A673 (cell line): ENCODE measurements at places on chromosomes 4 and X.

DNA sequence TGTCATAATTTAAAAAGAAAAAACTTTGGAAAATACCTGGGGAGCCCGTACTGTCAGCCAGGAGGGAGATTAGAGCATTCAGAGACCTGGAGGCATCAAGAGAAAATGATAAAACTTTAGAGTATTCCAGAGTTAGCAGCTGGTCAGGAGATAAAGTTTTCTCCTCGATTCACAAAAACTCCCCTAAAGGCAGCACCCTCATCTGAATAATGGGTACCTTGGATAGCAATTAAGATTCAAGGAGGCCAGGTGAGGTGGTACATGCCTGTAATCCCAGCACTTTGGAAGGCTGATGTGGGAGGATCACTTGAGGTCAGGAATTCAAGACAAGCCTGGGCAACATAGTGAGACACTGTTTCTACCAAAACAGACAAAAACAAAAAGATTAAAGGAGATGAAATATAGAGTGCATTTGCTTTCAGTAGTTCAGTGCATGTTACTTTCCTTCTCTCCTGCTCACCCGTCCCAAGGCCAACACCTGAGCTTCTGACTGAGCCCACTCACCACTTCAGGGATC lies 18.6 kb upstream of the RAB40A start:
- no peaks in the 10 kb centered on the region for H3K36me3 ChIP-seq
- H3K4me1 ChIP-seq: no peaks in the 10 kb centered on the region
- H3K27ac ChIP-seq: no peak overlapping the region

GRCh38 chr4:182896421-182896820 lies 20.8 kb downstream of the DCTD start:
- DNase-seq: no peak
- no peak overlapping the region for H3K27ac ChIP-seq
- H3K4me3 ChIP-seq: no peak overlapping the region
- H3K36me3 ChIP-seq: peaks cover 17% of the 10 kb centered on the region

DNA sequence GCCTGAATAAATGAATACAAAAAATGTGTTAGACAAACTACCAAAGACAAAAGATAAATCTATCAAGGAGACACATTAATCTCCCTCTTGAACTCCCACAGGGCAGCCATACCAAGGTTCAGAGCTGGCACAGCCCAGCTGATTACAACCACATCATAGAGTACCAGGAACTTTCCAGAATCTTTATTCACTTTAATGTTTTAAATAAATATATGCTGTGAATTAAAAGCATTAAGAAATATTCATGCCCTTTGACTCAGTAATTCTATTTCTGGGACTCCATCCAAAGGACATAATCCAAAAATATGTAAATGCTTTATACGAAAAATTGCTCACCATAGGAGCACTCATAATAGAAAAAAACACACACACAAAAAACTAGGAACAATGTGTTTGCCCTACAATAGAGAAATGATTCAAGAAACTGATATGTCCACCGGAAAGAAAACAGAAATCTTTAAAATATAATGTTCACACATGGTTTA lies 126.0 kb downstream of the LDB2 start:
- H3K4me1 ChIP-seq: peaks cover 37% of the 10 kb centered on the region
- DNase-seq: peak; percentile 65
- H3K36me3 ChIP-seq: no peaks in the 10 kb centered on the region
- peak overlapping the region; percentile 46 for H3K27ac ChIP-seq

GRCh38 chr4:1029529-1029928 lies 18.1 kb downstream of the FGFRL1 start:
- H3K27ac ChIP-seq: no peak overlapping the region
- H3K27me3 ChIP-seq: no peaks in the 10 kb centered on the region
- no peak overlapping the region for H3K4me3 ChIP-seq
- peaks cover 6% of the 10 kb centered on the region for H3K36me3 ChIP-seq

GRCh38 chrX:153411255-153411987 lies at the start of gene ZFP92:
TSS of gene ZFP92 (plus strand) at chrX:153411472. CDS start at chrX:153418323, 6,851 bp downstream.
- DNase-seq: no peak
- no peaks in the 10 kb centered on the region for H3K4me1 ChIP-seq
- H3K36me3 ChIP-seq: no peaks in the 10 kb centered on the region
- H3K4me3 ChIP-seq: peak within 1 kb of the TSS; percentile 42
- no peak within 1 kb of the TSS for H3K27ac ChIP-seq

- no peaks in the 10 kb centered on the region for H3K36me3 ChIP-seq
- no peaks in the 10 kb centered on the region for H3K27me3 ChIP-seq
- no peaks in the 10 kb centered on the region for H3K4me1 ChIP-seq
- H3K4me3 ChIP-seq: no peak overlapping the region
Observed at GRCh38 chrX:38672646-38673045, 111.3 kb downstream of the TSPAN7 start.

GRCh38 chrX:1535241-1536041 lies 1.5 kb downstream of the P2RY8 start:
- no peak for DNase-seq
- H3K4me1 ChIP-seq: no peaks in the 10 kb centered on the region
- H3K4me3 ChIP-seq: no peak overlapping the region
- no peak overlapping the region for H3K27ac ChIP-seq
- H3K36me3 ChIP-seq: no peaks in the 10 kb centered on the region

DNA sequence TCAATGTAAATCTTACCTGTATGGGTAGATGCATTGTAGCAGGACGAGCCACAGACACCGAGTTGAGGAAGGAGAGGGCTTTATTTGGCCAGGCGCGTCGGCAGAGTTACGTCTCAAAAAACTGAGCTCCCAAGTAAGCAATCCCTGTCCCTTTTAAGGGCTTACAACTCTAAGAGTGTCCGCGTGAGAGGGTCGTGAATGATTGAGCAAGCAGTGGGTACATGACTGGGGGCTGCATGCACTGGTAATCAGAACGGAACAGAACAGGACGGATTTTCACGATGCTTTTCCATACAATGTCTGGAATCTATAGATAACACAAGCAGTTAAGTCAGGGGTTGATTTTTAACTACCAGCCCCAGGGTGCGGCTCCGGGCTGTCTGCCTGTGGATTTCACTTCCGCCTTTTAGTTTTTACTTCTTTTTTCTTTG lies 524.9 kb upstream of the HTR2C start:
- no peaks in the 10 kb centered on the region for H3K27me3 ChIP-seq
- H3K4me3 ChIP-seq: no peak overlapping the region
- H3K4me1 ChIP-seq: no peaks in the 10 kb centered on the region
- no peak for DNase-seq

DNA sequence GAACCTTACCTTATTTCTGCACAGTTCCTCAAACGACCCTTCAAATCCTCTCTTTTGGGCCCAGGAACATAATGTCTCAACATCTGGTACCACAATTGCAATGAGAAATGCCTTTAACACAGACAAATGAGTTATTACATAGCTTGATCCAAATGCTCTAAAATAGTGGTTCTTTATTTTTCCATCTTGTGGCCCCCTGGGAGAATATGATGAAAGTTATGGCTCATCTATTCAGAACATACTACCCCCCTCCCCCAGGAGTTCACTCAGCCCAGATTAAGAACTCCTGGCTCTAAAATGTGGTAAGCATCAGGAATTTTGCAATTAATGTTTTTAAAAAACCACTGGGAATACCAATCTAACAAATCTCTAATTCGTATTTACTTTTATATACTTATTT lies 23.9 kb upstream of the CENPU start:
- DNase-seq: no peak
- H3K4me1 ChIP-seq: no peaks in the 10 kb centered on the region
- no peak overlapping the region for H3K27ac ChIP-seq
- H3K36me3 ChIP-seq: no peaks in the 10 kb centered on the region
- no peak overlapping the region for H3K4me3 ChIP-seq

DNA sequence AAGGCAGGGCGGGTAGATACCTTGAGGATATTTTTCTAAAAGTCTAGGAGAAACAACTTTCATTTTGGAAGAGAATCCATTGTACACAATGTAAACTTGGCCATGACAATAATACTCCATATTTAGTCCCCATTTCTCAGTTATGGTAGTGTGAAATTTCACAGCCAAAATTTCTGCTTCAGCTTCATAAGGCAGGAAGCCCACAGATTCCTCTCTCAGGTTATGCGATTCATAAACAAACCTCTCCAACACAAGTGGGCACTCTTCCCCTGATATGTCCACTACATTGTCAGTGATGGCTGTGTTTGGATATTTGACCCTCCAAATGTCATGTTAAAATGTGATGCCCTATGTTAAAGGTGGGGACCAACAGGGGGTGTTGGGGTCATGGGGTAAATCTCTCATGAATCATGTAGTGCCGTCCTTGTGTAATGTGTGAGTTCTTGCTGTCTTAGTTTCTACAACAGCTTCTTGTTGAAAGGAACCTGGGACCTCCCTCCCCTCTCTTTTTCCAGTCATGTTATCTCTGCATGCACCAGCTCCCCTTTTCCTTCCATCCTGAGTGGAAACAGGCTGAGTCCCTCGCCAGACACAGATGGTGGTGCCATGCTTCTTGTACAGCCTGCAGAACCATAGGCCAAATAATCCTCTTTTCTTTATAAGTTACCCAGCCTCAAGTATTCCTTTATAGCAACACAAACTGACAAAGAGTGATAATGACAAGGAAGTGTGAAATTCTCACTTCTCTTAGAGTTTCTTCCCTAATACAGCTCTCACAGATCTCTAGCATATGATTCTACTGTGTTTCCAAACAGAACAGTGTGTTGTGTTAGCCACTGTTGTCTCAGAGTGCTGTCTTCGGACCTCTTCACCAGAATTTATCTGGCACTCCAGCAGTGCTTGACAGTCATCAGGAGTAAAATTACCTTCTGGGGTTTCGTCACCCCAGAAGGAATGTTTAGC lies 598.4 kb upstream of the GNPDA2 start:
- no peaks in the 10 kb centered on the region for H3K27me3 ChIP-seq
- no peaks in the 10 kb centered on the region for H3K4me1 ChIP-seq
- H3K4me3 ChIP-seq: no peak overlapping the region
- no peak for DNase-seq

DNA sequence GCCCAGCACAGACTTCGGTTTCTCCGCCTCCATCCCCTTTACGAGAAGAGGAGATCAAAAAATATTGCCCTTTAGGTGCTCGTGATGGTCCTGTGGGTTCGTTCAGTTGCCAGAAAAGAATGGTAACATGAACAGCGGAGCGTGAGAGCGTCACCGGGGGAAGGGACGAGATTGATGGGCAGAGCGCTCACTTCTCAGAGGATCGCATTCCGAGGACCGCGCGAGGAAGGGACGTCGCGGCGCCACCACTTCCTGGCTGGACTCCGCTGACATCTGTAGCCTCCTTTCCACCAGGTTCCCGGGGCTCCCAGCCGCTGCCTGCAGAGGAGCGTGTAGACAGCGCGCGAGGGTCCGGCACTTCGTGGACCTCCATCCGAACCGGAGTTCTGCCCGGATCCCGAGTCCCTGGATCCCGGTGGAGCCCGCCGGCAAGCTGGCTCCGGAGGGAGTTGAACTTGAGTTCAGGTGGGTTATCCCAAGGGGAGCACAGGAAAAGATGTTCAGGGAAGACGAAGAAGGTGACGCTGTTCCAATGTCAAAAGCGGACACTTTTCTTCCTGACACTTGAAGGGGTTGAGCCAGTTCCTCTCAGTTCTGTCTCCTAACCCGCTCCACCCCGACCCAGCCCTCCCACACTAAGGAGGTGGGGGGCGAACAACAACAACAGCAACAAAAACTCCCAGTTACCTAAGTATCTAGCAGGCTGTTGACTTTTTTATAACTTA lies 484 bp downstream of the GALNTL6 start:
- no peak overlapping the region for H3K27ac ChIP-seq
- H3K4me3 ChIP-seq: peak overlapping the region; percentile 42
- peaks cover 81% of the 10 kb centered on the region for H3K27me3 ChIP-seq
- DNase-seq: peak; percentile 1
- H3K4me1 ChIP-seq: no peaks in the 10 kb centered on the region

DNA sequence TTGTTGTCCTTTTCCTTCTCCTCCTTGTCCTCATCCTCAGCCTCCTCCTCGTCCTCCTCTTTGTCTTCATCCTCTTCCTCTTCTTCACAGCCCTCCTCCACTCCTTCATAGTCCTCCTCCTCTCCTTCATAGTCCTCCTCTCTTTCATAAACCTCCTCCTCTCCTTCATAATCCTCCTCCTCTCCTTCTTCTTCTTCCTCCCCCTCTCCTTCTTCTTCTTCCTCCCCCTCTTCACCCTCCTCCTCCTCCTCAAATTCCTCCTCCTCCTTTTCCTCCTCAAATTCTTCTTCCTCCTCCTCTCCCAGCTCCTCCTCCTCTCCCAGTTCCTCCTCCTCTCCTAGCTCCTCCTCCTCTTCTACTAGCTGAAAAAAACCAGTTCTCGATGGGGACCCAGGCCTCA lies 143.8 kb upstream of the RADX start:
- no peaks in the 10 kb centered on the region for H3K27me3 ChIP-seq
- DNase-seq: no peak
- no peaks in the 10 kb centered on the region for H3K4me1 ChIP-seq
- no peak overlapping the region for H3K4me3 ChIP-seq
- no peaks in the 10 kb centered on the region for H3K36me3 ChIP-seq

DNA sequence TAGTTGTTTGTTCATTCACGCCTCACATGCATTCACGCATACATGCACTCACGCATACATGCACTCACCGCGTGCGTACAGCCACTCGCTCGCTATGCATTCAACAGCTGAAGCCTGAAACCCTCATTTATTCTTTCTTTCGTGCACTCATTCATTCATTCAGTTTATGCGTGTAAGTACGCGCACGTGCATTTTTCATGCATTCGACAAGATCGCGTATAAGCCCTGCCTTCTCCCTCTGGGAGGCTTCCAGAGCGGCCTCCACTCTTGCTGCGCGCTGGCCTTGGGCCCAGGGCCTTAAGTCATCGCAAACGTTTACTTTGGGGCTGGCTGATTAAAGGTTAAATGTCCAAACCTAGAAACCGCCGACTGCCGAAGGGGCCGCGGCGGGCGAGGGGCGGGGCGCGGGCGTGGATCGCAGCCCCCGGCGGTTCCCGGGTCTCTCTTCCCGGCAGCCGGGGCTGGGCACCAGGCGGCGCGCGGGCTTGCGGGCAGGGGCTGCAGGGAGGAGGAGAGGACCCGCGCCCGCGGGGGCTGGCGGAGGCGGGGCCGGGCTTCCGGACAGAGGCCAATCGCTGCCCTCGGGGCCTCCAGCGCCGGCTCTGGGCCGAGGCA lies at the start of gene GYG2:
TSS of gene GYG2 (plus strand) at position 587 of the 615 bp plus-strand sequence. CDS start 1,259 bp downstream, outside the sequence.
- peak within 1 kb of the TSS; percentile 61 for H3K4me3 ChIP-seq
- no peaks in the 10 kb centered on the region for H3K4me1 ChIP-seq
- H3K27ac ChIP-seq: peak within 1 kb of the TSS; percentile 47

DNA sequence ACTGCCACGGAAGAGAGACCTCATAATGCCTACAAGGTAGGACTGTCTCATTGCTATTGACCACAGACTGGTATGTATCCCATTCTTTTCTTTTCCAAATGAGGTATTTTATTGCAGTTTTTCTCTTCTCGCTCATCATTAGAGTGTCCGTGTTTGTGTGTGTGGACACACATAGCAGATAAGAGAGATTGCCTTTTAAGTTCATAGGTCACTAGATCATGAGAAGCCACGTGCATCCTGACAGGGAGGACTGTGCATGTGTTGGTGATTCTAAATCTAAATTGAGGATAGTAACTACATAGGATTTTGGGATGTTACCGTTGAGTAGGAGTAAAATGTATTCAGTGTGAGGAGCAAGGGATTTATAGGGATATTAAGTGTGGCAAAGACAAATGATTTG lies 37.3 kb downstream of the HPGD start:
- no peaks in the 10 kb centered on the region for H3K36me3 ChIP-seq
- no peaks in the 10 kb centered on the region for H3K27me3 ChIP-seq
- DNase-seq: no peak
- no peak overlapping the region for H3K27ac ChIP-seq
- no peak overlapping the region for H3K4me3 ChIP-seq

GRCh38 chr4:78292341-78292740 lies 235.2 kb downstream of the FRAS1 start:
- no peaks in the 10 kb centered on the region for H3K4me1 ChIP-seq
- no peaks in the 10 kb centered on the region for H3K36me3 ChIP-seq

GRCh38 chr4:149135062-149135461 lies 680.6 kb downstream of the IQCM start:
- H3K4me1 ChIP-seq: peaks cover 16% of the 10 kb centered on the region
- no peak for DNase-seq
- H3K27ac ChIP-seq: no peak overlapping the region
- H3K4me3 ChIP-seq: no peak overlapping the region
